Stimulated activated CD8-positive, alpha-beta memory T cell treated with anti-CD3 and anti-CD28 coated beads, Interleukin-4, amount 100 ng/mL, for 1 hour (primary cell): ENCODE measurements at places on chromosomes 5 and 9.

DNA sequence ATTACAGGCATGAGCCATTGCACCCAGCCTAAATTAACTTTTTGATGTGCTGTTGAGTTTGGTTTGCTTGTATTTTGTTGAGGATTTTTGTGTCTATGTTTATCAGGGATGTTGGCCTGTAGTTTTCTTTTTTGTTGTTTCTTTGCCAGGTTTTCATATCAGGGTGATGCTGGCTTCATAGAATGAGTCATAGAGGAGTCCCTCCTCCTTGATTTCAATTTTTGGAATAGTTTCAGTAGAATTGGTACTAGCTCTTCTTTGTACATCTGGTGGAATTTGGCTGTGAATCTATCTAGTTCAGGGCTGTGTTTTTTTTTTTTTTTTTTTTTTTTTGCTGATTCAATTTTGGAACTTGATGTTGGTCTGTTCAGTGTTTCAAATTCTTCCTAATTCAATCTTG is 1164.3 kb upstream of the DMAC1 start:
- DNase-seq, result no peak

GRCh38 chr9:80449513-80449912 is 877.7 kb downstream of the TLE4 start:
- no peak for DNase-seq

DNA sequence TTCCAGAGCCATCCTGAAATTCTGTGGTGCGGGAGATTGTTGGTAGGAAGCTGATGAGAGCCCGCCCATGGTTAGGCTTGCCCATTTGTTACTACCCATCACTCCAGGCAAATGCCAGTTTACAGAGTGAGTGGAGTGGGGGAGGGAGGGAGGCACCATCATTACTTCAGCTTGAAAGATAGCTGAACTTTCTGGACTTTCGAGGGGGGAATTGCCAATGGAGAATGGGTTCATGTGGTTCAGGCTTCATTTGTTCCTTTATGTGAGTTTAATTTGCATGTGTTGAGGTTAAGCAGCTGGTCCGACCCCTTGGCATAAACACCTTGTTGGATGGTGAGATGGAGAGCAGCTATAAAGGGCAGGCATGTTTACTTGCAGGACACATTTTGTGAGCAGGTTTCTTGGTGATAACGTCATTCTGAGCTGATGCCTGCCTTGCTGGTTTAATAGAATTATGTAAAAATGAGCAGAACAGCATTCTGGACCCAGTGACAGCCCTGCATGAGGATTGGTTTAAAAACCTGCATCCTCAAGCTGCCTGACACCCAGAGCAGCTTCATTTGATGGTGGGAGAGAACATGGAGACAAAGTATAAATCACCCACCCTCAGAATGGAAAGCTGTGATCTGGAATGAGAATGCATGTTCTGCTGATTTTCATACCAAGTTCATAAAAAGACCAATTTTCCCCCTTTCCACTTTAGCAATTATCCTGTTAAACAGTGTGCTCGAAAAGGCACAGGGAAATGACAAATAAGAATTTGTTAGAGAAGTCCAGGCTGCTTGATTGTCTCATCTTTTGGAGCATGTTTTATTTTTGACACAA is 106.3 kb downstream of the TRIO start:
- DNase-seq, result no peak

GRCh38 chr5:88388476-88389337 is 120.1 kb upstream of the TMEM161B start:
- no peak for DNase-seq

DNA sequence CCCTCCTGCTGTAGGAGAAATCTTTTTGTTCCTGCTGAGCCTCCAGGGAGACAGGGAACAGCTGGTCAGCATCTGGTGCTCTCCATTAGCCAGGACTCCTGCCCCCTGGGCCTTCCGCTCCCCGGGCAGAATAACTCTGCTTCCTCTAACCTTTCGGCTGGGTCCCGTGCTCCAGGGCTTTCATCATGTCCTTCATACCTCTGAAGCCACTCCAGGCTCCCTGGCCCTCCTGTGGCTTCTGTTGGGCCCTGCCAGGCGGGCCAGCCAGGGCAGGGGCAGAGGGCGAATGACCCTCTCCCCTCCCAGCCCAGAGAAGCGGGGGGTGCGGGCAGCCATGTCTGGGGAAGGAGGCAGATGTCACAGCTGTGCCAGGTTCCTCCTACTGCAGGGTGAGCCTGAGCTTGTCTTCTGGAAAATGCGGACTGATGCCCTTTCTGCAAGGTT is 81.7 kb upstream of the LMX1B start:
- no peak for DNase-seq

- DNase-seq, result no peak
Measured at GRCh38 chr9:127524373-127524772, 73.1 kb downstream of the LRSAM1 start.

DNA sequence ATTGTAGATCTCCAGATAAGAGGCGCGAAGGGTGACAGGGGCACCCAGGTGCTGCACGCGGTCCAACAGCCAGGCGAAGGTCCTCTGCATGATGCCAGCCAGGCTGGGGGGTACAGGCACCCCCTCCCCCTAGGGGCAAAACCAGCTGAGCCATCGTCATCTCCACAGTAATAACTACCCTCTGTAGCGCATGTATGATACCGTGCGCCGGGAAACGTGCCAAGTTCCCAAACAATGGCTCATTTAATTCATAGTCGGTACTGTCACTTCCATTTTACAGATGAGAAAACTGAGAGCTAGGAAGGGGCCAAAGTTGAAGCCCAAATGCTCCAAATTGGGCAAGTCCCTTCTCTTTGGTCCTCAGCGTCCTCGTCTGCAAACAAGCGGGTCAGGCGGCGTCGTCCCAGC is 1.5 kb downstream of the KIF12 start:
- no peak for DNase-seq

DNA sequence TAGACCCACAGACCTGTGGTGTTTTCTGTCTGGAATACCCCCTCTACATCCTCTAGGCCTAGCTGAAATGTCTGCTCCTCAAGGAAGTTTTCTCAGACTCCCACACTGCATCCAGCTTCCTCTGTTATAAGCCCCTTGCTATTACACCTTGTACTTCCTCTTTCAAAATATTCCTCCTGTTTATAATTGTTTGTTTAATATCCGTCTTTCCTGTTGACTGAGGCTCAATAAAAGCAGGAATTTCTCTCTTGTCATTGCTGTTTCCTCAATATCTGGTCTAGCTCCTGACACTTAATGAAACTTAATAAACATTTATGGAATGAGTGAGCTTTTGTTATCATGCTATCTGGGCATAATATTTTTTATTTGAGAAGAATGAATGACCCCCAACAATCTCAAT is 34.1 kb upstream of the IQGAP2 start:
- DNase-seq, result no peak

DNA sequence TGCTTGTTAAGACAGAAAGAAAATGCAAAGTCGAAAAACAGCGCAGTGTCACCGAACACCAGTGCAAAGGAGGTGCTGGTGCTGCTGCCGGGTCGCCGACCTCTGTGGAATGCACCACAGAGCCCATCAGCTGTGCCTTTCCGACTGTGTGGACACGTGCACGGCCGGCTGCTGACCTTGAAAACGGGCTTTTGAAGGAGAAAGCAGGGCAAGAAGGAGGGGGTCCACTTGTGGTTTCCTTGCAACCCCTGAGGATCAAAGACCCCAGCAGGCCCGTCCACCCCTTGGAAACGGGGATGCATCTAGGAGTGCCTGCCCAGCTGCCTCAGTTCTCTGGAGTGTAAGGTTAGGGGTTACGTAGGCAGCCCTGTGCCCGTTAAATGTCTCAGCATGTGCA is 6.2 kb upstream of the OLFM1 start:
- DNase-seq, result no peak

DNA sequence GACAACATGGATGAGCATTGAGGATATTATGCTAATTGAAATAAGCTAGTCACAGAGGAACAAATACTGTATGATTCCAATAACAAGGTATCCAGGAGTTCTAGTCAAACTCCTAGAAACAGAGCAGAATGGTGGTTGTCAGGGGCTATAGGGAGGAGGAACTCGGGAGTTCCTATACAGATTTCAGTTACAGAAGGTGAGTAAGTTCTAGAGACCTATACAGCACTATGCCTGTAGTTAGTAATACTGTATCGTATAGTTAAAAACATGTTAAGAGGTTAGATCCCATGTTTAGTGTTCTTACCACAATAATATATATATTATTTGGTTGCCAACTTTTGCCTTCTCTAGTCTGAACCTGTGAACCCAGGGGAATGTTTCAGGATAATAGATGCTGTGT is 7.9 kb upstream of the OXCT1 start:
- DNase-seq, result no peak
